ENCODE measurements at places on chromosomes 7 and 10. TPM values are rescaled to one million over a fixed set of nuclear protein-coding genes. Genes with fewer than 3 reads are reported as not detected.

HGF gene
- total RNA-seq, result 26.5 TPM

- H3K4me3 ChIP-seq, result no peak overlapping the region
- no peak overlapping the region for H3K27ac ChIP-seq
- H3K36me3 ChIP-seq, result no peaks in the 10 kb centered on the region
These were observed 516.1 kb downstream of the NRG3 start for GRCh38 chr10:82390866-82391658.

- H3K27ac ChIP-seq, result no peak overlapping the region
- no peaks in the 10 kb centered on the region for H3K27me3 ChIP-seq
- H3K4me3 ChIP-seq, result no peak overlapping the region
These were observed 4.6 kb upstream of the OR2A14 start for GRCh38 chr7:144118341-144118740.

MNX1 gene
- 0.93 TPM for total RNA-seq

DNA sequence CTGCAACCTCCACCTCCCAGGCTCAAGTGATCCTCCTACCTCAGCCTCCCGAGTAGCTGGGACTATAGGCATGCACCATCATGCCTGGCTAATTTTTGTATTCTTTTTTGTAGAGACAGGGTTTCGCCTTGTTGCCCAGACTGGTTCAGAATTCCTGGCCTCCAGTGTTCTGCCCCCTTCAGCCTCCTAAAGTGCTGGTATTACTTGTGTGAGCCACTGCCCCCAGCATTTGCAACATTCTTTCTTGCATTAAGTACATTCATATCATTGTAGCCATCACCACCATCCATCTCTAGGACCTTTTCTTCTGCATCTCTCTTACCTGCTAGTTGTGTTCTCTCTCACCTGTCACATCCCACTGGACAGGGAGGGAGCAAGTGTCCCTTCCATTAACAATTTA, 35.5 kb upstream of the HYAL4 start:
- DNase-seq, result no peak
- H3K36me3 ChIP-seq, result no peaks in the 10 kb centered on the region
- H3K27me3 ChIP-seq, result no peaks in the 10 kb centered on the region
- no peaks in the 10 kb centered on the region for H3K4me1 ChIP-seq
- no peak overlapping the region for H3K4me3 ChIP-seq
- no peak overlapping the region for H3K27ac ChIP-seq

MPP7 gene
- total RNA-seq, result 36.8 TPM

NYAP1 gene
- 0.55 TPM for total RNA-seq

DNA sequence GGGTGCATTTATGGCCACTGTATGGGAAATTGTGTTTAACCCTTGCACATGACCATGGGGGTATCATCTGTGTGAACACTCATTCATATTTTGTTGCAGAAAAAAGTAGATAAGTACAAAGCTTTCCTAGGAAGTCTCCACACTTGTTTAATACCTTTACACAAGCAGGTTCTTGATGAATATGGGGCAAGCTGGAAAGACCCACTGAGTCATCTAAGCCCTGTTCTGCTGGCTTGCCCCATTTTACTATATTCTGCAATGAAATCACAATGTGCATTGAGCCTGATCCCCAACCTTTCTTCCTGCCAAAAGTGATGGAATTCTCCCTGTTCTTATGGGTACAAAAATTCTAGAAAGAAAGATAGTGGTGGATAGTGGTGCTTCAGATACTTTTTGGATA, 99.8 kb downstream of the CCDC71L start:
- H3K4me3 ChIP-seq, result no peak overlapping the region
- no peaks in the 10 kb centered on the region for H3K4me1 ChIP-seq
- H3K27me3 ChIP-seq, result no peaks in the 10 kb centered on the region
- no peak overlapping the region for H3K27ac ChIP-seq

GRCh38 chr7:116354171-116354545, 143.8 kb downstream of the TES start:
- H3K4me1 ChIP-seq, result peaks cover 31% of the 10 kb centered on the region
- no peak for DNase-seq
- no peaks in the 10 kb centered on the region for H3K27me3 ChIP-seq
- H3K36me3 ChIP-seq, result no peaks in the 10 kb centered on the region
- H3K27ac ChIP-seq, result peak overlapping the region; percentile 86

SPAM1 gene
- not detected for total RNA-seq

DNA sequence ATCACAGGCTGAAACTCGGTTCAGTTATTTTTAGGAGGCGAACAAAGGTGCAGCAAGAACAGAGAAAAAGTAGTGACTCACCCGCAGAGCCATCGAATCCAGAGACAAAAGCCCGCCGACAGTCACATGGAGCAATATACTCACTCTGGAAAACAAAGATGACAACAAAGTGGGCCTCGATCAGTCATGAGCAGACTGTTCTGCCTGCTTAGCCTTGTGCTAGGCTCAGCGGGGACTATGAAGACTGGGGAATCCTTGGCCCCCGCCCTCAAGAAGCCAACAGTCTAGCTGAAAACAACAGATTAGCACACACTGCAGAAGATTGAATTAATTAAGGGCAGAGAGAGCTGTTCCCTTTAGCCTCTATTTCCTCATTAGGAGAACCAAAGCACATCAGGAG, 30.4 kb downstream of the XPNPEP1 start:
- no peak overlapping the region for H3K27ac ChIP-seq
- H3K4me1 ChIP-seq, result peaks cover 27% of the 10 kb centered on the region
- no peaks in the 10 kb centered on the region for H3K27me3 ChIP-seq
- no peak for DNase-seq
- H3K36me3 ChIP-seq, result peaks cover 28% of the 10 kb centered on the region
- no peak overlapping the region for H3K4me3 ChIP-seq

DNA sequence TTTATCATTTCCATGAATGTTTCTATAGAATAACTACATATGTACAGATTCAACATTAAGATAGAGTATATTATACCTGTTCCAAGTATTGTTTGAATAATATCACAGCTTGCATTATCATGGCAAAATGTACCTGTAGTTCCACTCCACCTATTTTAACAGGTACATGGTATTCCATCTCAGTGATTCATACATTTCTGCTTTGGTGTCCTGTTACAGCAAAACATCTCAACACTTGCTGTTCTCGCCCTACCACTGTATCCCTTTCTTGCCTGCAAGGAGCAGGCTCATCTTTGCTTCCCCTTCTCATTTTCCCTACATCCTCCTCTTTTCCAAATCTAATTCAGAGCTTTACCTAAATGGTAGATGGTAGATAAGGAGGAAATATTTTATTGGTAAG, 27.1 kb upstream of the SGCE start:
- H3K36me3 ChIP-seq, result no peaks in the 10 kb centered on the region
- DNase-seq, result no peak
- H3K27me3 ChIP-seq, result no peaks in the 10 kb centered on the region
- H3K4me1 ChIP-seq, result no peaks in the 10 kb centered on the region
- no peak overlapping the region for H3K4me3 ChIP-seq
- H3K27ac ChIP-seq, result no peak overlapping the region

GRCh38 chr7:42236266-42236975, 588 bp downstream of the GLI3 start:
- no peaks in the 10 kb centered on the region for H3K36me3 ChIP-seq

LRRC4 gene
- 6.4 TPM for total RNA-seq

- H3K36me3 ChIP-seq, result no peaks in the 10 kb centered on the region
- peaks cover 8% of the 10 kb centered on the region for H3K27me3 ChIP-seq
- no peak overlapping the region for H3K27ac ChIP-seq
- H3K4me3 ChIP-seq, result no peak overlapping the region
- no peaks in the 10 kb centered on the region for H3K4me1 ChIP-seq
These were observed 37.6 kb downstream of the OAT start for GRCh38 chr10:124381011-124381611.

EFCAB10 gene
- 1.6 TPM for total RNA-seq

- no peak for DNase-seq
- H3K27ac ChIP-seq, result no peak overlapping the region
- H3K27me3 ChIP-seq, result no peaks in the 10 kb centered on the region
- H3K36me3 ChIP-seq, result peaks cover 89% of the 10 kb centered on the region
- H3K4me1 ChIP-seq, result no peaks in the 10 kb centered on the region
- H3K4me3 ChIP-seq, result no peak overlapping the region
These were observed 10.8 kb downstream of the TMEM120A start for GRCh38 chr7:75983471-75984129.

Data from upper lobe of right lung (tissue), 1 donor.